ENCODE measurements at places on chromosomes 13 and 19.

DNA sequence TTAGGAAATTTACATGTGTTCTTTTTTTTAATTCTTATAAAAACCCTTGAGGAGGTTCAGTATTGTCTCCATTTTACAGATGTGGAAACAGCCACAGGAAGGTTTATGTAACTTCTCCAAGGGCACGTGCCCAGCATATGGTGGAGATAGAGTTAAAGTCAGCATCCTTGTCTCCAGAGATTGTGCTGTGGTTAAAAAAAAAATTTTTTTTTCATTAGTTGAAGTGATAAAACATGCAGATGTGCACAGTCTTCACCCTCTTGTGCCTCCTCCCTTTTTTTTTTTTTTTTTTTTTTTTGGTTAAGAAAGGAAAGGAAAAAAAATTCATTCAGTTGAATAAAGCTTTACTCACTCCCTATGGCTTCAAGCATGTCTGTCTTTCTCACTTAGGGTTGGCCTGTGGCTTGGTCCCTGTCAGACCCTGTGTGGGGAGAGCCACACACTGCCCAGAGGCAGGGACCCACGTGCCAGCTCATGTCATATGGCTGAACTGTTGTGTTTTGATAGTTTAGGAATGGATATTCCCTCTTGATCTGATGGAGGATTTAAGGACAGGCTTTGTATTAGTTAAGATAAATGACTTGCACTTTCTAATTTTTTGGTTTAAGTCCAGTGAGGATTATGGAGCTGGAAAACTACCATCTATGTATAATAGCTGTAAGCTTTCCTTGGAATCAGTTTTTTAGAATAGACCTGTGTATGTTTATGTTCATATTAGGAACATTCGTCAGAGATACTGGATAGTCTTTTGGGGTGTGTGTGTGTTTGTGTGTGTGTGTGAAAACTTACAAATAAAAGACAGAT, 19.3 kb downstream of the RNASEH2B start:
- peaks cover 15% of the 10 kb centered on the region for H3K36me3 ChIP-seq
- peak overlapping the region; percentile 3 for H3K27ac ChIP-seq
- peaks cover 19% of the 10 kb centered on the region for H3K4me1 ChIP-seq
- no peak for DNase-seq
- no peaks in the 10 kb centered on the region for H3K27me3 ChIP-seq

GRCh38 chr13:30802953-30803478, 67.7 kb downstream of the ALOX5AP start:
- no peak overlapping the region for H3K27ac ChIP-seq
- peak; percentile 87 for DNase-seq
- no peaks in the 10 kb centered on the region for H3K27me3 ChIP-seq
- peak overlapping the region; percentile 60 for H3K4me3 ChIP-seq
- H3K4me1 ChIP-seq = peaks cover 26% of the 10 kb centered on the region
- H3K36me3 ChIP-seq = no peaks in the 10 kb centered on the region

DNA sequence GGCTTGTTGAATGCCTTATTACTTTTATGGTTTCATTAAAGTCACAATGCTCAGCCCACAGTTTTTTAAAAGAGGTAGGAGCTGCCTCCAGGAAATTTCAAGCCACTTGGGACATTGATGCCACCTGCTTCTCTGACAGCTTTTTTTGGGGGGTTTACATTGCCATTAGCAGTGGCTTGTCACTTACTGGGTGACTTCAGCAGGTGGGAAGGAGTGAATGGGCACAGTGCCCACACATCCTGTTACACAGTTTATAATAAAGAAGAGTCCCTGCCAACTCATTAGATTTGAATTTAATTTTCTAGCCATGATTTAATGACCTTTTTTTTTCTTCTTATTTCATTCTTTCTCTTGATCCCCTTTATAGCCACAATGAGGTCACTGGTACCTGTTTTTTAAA, 61.0 kb downstream of the NHLRC3 start:
- no peak for DNase-seq
- H3K27ac ChIP-seq = no peak overlapping the region
- no peaks in the 10 kb centered on the region for H3K36me3 ChIP-seq
- no peak overlapping the region for H3K4me3 ChIP-seq
- no peaks in the 10 kb centered on the region for H3K27me3 ChIP-seq

GRCh38 chr13:55999709-56000108, 1141.0 kb upstream of the PRR20A start:
- no peak for DNase-seq
- no peak overlapping the region for H3K4me3 ChIP-seq
- H3K27me3 ChIP-seq = no peaks in the 10 kb centered on the region

Measured in CD14-positive monocyte (primary cell).